ENCODE measurements at places on chromosomes 5 and 9.

- no peak for DNase-seq
Measured at GRCh38 chr5:82276800-82277612, 1.1 kb downstream of the RPS23 start.

DNA sequence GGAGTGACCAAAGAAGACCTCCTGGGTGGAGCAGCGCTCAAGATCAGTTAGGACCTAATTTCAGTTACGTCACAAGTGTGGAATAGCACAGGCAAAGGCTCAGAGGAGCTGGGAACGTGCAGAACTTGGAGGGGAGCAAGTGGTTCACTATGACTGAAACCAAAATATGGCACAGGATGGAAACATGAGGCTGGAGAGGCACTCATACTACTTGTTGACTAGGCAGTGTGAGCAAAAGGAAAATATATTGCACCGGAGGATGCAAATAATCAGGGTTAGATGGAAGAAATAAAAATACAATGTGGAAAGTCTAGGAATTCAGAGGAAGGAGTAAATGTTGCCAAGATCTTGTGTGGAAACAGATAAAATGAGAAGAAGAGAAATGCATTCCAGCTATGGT, 148.3 kb downstream of the DCP2 start:
- no peak for DNase-seq

- no peak for DNase-seq
Measured at GRCh38 chr5:173903396-173904140, 15.4 kb downstream of the CPEB4 start.

GRCh38 chr5:135477613-135478066, 25.5 kb upstream of the TIFAB start:
- DNase-seq: no peak

DNA sequence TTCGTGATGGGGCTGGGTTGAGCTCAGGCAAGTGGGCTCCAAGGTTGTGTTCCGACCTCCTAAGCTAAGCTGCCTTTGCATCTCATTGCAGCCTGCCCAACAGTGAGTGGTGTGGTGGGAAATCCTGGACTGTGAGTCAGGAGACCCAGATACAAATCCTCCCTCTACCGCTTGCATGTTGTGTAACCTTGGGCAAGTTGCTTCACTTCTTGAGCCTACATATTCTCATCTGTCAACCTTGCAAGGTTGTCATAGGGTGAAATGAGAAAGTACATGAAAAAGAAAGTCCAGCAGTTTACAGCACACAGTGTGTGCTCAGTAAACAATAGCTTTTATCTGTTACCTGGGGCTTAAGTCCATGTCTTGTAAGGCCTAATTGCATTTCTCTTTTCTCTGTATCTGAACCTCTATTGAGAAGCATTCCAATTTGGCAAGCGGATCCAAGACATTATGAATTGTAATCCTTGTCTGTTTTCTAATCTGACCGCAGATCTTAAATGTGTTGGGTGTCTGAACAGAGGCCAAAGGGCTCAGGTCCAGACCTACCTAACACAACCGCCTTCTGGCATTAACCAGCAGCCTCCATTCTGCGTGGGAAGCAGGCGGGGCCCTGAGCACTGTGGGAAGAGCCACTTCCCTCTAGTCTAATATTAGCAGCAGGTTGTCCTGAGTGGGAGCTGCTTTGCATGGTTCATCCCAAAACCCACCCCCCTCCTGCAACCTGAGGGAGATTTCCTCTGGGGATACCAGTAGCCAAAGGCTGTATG, 1.8 kb upstream of the GALNT12 start:
- DNase-seq: no peak

GRCh38 chr9:20398536-20399338, 223.6 kb downstream of the MLLT3 start:
- no peak for DNase-seq

GRCh38 chr5:94422812-94423211, 195.6 kb downstream of the KIAA0825 start:
- no peak for DNase-seq

DNA sequence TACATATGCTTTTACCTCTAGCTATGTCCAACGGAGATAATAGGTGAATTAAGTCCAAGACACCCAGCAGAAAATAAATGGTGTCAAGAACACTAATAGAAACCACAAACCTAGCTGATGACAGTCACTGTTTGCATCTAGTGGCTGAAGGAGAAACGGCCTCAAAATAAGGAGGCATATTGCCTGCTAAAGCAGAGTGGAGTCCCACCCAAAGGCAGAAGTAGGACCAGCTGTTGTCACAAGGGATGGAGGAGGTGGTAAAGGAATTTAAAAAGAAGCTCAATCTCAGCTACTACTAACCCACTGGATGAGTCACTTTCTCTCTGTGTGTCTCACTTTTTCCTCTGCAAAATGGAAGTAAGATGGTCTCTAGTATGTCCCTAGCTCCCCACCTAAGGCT, 224.3 kb downstream of the GRIA1 start:
- DNase-seq: no peak

- DNase-seq: no peak
Measured at GRCh38 chr5:3010301-3010952, 258.9 kb upstream of the IRX2 start.

DNA sequence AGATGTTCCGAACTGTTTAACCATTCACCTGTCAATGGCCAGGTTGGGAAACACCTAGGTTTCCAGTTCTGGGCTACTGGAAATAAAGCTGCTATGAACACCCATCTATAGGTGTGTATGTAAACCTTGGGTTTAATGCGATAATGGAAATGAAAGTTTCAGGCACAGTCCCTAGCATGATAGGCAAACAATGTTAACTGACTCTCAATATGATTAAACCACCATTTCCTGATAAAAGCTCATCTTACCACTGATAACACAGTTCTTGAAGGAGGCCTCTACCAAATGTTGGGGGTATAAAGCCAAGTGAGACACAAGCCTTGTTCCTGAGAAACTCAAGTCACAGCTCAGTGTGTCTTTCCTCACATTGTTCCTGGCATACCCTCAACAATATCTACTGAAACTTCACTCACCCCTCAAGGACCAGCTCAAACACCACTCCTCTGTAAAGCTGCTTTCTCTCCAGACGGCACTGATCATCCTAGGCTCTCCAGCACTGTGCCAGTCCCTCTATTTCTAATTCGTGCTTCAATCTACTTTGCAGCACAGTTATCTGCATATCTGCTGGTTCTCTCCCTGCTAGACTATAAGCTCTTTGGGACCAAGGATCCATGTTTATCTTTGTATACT, 15.8 kb downstream of the RAB14 start:
- DNase-seq: no peak

- no peak for DNase-seq
Measured at GRCh38 chr9:129381481-129381957, 203.5 kb upstream of the IER5L start.

Measured in NCI-H524 (cell line).